Stromal cell of bone marrow (primary cell): ENCODE measurements at places on chromosomes 16 and 17.

GRCh38 chr16:87648236-87648635, 45.9 kb downstream of the JPH3 start:
- DNase-seq: no peak

- peak; percentile 14 for DNase-seq
Measured at GRCh38 chr17:37844158-37844976, 79.8 kb upstream of the TBC1D3K start.

- DNase-seq: no peak
Measured at GRCh38 chr17:58390884-58391283, 26.4 kb downstream of the RNF43 start.

GRCh38 chr16:8677481-8677880, 3.1 kb downstream of the ABAT start:
- DNase-seq: peak; percentile 13

GRCh38 chr16:31099860-31100638, 5.5 kb upstream of the VKORC1 start:
- DNase-seq: no peak

DNA sequence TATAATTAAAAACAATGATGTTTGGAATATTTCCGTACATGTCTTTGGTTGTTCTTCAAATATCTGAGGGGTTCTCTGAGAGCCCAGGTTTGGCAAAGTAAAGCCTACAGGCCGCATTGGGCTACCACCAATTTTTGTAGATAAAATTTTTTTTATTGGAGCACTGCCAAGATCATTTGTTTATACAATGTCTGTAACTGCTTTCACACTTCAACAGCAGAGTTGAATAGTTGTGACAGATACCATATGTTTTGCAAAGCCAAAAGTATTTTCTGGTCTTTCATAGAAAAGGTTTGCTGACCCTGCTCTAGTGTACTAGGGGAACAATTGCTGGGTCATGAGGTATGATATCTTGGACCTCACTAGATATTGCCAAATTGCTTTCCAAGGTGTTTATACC, 10.5 kb downstream of the PPM1D start:
- DNase-seq: no peak

GRCh38 chr16:12225255-12225654, 248.7 kb downstream of the SNX29 start:
- no peak for DNase-seq

DNA sequence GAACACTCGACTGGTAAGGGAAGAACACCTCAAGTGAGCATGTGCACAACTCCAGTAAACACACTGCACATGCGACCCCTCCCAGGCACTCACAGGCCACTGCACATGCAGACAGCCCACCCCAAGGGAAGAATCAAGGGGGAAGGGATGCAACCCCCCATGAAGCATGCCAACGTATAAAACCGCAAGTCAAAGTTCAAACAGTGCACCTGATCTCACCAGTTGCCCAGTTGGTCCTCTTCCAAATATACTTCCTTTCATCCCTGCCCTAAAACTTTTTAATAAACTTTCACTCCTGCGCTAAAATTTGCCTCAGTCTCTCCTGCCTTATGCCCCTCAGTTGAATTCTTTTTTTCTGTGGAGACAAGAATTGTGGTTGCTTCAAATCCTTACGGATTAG, 51.0 kb upstream of the TOM1L1 start:
- DNase-seq: no peak

GRCh38 chr16:84526794-84527531, 22.5 kb upstream of the MEAK7 start:
- DNase-seq: peak; percentile 54

- no peak for DNase-seq
Measured at GRCh38 chr16:89475144-89475543, 15.2 kb downstream of the ANKRD11 start.

GRCh38 chr16:21702276-21702675, 38.5 kb downstream of the OTOA start:
- no peak for DNase-seq

DNA sequence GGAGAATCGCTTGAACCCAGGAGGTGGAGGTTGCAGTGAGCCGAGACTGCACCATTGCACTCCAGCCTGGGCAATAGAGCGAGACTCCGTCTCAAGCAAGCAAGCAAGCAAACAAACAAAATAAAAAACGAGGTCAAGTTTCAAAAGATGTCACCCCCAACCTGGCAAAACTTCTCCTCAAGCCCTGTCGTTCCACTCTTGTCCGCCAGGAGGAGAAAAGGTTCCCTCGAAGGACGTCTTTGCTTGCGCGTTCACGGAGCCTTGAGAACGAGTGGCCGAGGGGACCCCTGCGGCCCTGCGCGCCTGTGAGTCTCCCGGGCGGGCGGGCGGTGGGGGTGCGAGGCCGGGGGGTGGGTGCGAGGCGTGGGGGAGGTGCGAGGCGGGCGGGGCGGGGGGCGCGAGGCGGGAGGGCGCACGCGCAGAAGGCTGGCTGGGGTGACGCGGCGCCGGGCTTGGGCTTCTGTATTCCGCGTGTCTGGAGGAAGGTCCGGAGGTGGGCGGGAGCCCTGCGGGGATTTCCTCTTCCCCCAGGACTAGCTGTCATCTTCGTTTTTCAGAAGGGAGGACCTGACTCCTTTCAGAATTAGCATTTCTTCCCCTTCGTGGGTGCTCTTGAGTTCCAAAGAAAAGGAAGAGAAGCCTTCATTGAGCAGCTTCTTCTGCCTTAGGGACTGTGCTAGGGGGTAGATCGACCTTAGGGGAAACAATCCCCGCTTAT, 3.7 kb downstream of the SLC52A1 start:
- DNase-seq: peak; percentile 53

- DNase-seq: peak; percentile 13
Measured at GRCh38 chr16:60642956-60643355, 1393.3 kb downstream of the CDH8 start.

GRCh38 chr17:48011405-48012150, 26.0 kb downstream of the COPZ2 start:
- DNase-seq: no peak

DNA sequence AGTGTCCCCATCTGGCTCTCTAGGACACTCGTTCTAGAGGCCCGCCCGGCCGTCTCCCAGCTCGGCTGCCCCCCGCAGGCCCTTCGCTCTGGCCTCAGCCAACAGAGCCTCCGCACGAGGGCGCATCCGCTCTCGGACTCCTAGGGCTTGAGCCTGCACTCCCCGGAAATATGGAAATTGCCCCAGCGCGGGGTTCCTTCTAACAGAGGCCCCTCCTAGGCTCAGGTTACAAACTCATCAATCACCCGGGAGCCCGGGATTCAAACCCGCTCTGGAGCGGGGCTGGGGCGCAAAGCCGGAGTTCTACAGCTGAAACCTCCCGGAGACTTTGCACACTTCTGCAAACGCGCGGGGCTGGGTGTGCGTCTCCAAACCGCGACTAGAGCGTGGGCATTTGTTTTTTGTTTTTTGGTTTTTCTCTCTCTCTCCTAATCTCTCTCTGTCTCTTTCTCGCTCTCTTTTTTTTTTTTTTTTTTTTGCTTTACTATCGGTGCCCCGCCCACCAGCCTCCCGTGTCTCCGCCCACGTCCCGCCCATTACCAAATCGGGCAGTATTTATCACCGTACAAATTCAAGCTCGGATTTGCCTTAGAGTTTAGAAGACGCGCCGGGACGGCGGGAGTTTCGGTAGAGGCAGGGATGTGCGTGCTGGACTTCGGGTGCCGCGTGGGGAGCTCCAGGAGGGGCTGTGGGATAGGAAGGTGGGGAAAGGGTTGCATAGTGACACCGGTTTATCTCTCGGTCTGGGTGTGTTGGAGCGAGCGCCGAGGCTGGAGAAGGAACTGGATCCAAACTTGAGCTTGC, 2.4 kb upstream of the FOXL1 start:
- DNase-seq: peak; percentile 87

GRCh38 chr16:8632675-8633182, 11.2 kb downstream of the METTL22 start:
- no peak for DNase-seq

GRCh38 chr16:25256695-25257469, 763 bp downstream of the ZKSCAN2 start:
- no peak for DNase-seq

GRCh38 chr17:48131216-48131824, 23.8 kb downstream of the SNX11 start:
- no peak for DNase-seq

- no peak for DNase-seq
Measured at GRCh38 chr16:10355589-10355988, 30.3 kb upstream of the ATF7IP2 start.

DNA sequence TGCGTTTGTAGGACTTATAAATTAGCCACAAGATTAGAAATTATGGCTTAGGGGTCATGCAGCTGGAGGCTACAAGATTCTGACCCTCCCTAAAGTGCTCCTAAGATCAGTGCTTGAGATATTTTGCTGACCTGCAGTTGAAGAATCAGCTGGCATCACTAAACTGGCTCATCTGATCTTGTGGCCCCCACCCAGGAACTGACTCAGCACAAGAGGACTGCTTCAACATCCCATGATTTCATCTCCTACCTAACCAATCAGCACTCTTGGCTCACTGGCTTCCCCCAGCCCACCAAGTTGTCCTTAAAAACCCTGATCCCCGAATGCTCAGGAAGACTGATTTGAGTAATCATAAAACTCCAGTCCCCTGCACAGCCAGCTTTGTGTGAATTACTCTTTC, 86.4 kb upstream of the ERCC4 start:
- no peak for DNase-seq

GRCh38 chr17:6019959-6020358, 50.2 kb upstream of the WSCD1 start:
- no peak for DNase-seq

- DNase-seq: no peak
Measured at GRCh38 chr17:72761431-72761830, 331.1 kb downstream of the SLC39A11 start.

- no peak for DNase-seq
Measured at GRCh38 chr17:65023791-65024190, 32.7 kb downstream of the GNA13 start.

- DNase-seq: no peak
Measured at GRCh38 chr16:82396509-82396908, 226.5 kb upstream of the MPHOSPH6 start.

DNA sequence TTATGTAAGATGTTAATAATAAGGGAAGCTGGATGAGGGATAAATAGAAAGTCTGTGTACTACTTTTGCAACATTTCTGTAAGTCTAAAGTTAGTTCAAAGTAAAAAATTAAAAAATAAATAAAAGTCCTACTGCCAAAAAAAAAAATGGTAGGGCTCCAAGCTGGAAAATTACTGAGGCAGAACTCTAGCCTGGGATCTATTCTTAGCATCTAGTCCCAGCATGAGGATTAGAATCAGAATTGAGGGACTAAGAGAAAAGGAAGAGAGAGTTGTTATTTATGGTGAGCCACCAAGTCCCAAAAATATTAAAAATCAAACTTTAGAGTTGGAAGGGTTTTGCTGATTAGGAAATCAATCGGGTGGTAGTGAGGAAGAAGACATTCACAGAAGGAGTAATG, 110.3 kb downstream of the CYB561 start:
- DNase-seq: no peak

GRCh38 chr16:86327321-86327720, 183.0 kb upstream of the FOXF1 start:
- DNase-seq: no peak
